ENCODE measurements at places on chromosomes 12 and 14. TPM values are rescaled to one million over a fixed set of nuclear protein-coding genes. Genes with fewer than 3 reads are reported as not detected.

Gene CLEC4A
- not detected for total RNA-seq

Gene IGF1
- not detected for total RNA-seq

Gene RTN1
- under 0.01 TPM for total RNA-seq

Gene GRIP1
- not detected for total RNA-seq
